ENCODE measurements at places on chromosomes 11 and 22.

DNA sequence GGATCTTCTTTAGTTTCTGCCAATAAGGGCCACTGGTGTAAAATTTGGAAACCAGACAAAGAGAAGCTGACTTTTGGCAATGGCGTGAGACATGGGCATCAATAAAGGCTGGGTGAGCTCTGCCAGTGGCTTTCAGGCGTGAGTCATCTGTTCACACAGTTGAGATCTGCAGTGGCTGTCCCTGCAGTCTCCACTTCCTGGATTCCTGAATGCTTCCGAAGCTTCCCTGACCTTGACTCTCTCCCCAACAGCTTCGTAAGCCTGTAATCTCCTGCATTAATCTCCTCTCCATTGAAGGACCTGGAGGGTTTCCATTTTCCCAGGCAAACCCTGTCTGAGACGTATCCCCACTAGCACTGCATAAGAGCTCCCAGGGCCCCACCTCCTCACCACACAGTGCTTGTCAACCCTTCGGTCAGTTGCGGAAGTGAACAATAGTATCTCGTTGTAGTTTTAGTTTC, 574.7 kb downstream of the TBC1D22A start:
- no peak for DNase-seq
- peaks cover 6% of the 10 kb centered on the region for H3K27me3 ChIP-seq
- no peak overlapping the region for H3K4me3 ChIP-seq
- no peaks in the 10 kb centered on the region for H3K36me3 ChIP-seq

DNA sequence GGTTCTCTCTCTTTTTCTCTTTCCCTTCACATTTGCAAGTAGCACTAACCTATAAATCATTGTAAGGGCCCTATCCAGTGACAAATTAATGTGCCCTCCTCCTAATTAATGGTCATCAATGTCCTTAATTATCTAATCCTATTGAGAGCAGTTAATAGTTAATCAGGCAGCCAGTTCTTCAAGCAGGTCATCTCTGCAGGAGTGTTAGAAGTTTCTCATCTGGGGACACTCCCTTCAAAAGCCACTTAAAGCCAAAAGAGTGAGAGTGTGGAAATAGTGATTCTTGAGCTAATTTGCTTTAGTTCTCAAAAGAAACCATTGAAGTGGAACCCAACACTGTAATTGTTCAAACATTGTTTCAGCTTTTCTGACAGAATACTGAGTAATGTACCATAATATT, 141.6 kb downstream of the ELP4 start:
- H3K27ac ChIP-seq, result no peak overlapping the region
- no peaks in the 10 kb centered on the region for H3K4me1 ChIP-seq
- no peak overlapping the region for H3K4me3 ChIP-seq
- peaks cover 6% of the 10 kb centered on the region for H3K36me3 ChIP-seq

GRCh38 chr11:35907648-35908431, 36.0 kb upstream of the LDLRAD3 start:
- no peaks in the 10 kb centered on the region for H3K4me1 ChIP-seq
- peaks cover 2% of the 10 kb centered on the region for H3K27me3 ChIP-seq
- no peak overlapping the region for H3K4me3 ChIP-seq

- no peak overlapping the region for H3K4me3 ChIP-seq
- no peak overlapping the region for H3K27ac ChIP-seq
- H3K4me1 ChIP-seq, result no peaks in the 10 kb centered on the region
- H3K36me3 ChIP-seq, result no peaks in the 10 kb centered on the region
- no peak for DNase-seq
- no peaks in the 10 kb centered on the region for H3K27me3 ChIP-seq
Observed at GRCh38 chr11:59193587-59194130, 19.1 kb downstream of the MPEG1 start.

GRCh38 chr22:42062506-42063170, 8.0 kb downstream of the NAGA start:
- peaks cover 45% of the 10 kb centered on the region for H3K36me3 ChIP-seq
- H3K4me1 ChIP-seq, result no peaks in the 10 kb centered on the region
- no peak for DNase-seq
- no peak overlapping the region for H3K4me3 ChIP-seq
- H3K27ac ChIP-seq, result no peak overlapping the region

GRCh38 chr11:2685051-2685450, 14.7 kb downstream of the KCNQ1OT1 start:
- H3K27me3 ChIP-seq, result no peaks in the 10 kb centered on the region
- H3K36me3 ChIP-seq, result no peaks in the 10 kb centered on the region
- no peak overlapping the region for H3K4me3 ChIP-seq
- no peak for DNase-seq

DNA sequence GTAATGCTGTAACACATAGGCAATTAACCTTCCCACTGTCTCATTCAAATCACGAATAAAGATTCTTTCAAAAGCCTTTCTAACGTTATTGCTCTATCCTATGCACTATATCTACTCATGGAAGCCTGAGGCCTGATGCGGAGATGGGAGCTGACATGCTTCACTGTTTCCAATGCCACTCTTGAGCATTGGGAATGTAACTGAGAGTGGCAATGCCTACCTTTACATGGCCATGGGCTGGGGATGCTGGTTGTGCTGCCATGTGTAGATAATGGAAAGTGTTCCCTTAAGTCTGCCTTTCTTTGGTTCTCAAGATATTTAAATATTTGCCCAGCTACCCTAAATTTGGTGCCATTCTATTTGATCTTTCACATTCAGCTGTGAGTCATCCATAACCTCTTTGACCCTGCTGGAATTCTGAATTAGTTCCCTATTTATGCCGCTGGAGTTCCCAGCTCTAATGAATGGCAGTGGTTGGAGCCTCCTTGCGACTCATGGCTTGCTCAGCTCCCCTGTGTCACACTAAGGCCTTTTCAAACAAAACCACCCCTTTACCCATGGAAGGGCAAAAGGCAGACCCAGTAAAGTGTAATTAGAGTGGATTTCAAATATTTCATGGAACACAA, 21.4 kb upstream of the DKK3 start:
- peaks cover 16% of the 10 kb centered on the region for H3K27me3 ChIP-seq
- H3K4me3 ChIP-seq, result no peak overlapping the region
- no peak overlapping the region for H3K27ac ChIP-seq
- DNase-seq, result no peak

GRCh38 chr11:75635066-75635862, 33.6 kb downstream of the MAP6 start:
- H3K27me3 ChIP-seq, result peaks cover 29% of the 10 kb centered on the region
- no peak overlapping the region for H3K4me3 ChIP-seq
- no peak for DNase-seq
- no peaks in the 10 kb centered on the region for H3K36me3 ChIP-seq
- no peak overlapping the region for H3K27ac ChIP-seq

- no peak overlapping the region for H3K4me3 ChIP-seq
- H3K4me1 ChIP-seq, result no peaks in the 10 kb centered on the region
- H3K27ac ChIP-seq, result no peak overlapping the region
Observed at GRCh38 chr22:49620003-49620556, 207.6 kb downstream of the BRD1 start.

DNA sequence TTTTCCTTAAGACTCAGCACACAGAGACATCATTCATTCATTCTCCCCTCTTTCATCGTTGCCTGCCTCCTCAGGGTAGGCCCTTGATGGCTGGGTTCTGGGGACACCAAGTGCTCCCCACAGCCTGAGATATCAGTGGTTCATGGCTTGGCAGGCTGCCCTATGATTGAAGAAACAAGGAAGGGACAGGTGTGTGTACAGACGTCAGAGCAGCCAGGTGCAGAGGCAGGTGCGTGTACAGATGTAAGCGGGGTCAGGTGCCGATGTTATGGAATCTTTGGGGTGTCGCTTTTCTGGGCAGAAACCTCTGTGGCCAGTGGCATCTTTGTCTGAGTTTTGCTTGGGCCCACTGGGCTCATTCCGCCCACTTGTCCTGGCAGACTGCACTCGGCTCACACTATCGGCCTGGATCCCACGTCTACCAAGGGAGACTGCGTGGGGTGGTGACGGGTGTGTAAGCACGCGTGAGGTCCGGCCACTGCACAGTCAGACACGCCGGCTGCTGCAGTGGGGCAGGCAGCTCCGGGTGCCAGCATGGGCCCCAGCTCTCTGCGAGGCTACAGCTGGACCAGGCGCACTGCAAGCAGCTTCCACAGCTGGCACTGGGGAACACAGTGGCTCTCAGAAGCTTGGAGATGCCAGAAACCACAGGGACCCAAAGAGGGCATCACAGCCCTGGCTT, 20.9 kb upstream of the KIAA0930 start:
- no peak for DNase-seq
- no peaks in the 10 kb centered on the region for H3K36me3 ChIP-seq
- H3K27ac ChIP-seq, result no peak overlapping the region
- H3K27me3 ChIP-seq, result no peaks in the 10 kb centered on the region

DNA sequence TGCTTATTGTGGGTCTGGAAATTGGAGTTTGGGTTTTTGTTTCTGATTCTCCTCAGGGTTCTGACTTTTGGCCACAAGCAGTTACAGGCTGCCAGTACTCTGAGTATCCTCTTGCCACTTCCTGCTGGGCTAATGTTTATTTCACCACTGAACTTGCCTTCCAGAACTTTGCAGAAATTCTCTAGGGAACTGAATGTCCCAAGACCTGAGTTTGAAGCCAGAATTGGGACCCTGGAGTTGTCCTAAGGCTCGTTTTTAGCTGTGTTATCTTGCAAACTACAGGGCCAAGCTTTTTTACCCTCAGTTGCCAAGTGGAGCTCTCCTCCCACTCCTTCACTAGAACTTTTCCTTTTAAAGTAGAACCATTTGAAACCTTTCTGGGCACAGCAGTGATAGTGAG, 89.9 kb downstream of the FAT3 start:
- no peak overlapping the region for H3K27ac ChIP-seq
- no peaks in the 10 kb centered on the region for H3K27me3 ChIP-seq
- H3K4me3 ChIP-seq, result no peak overlapping the region
- no peak for DNase-seq
- H3K36me3 ChIP-seq, result no peaks in the 10 kb centered on the region

GRCh38 chr11:70637949-70638583, 239.7 kb downstream of the CTTN start:
- DNase-seq, result no peak
- no peak overlapping the region for H3K4me3 ChIP-seq
- H3K27me3 ChIP-seq, result no peaks in the 10 kb centered on the region
- H3K4me1 ChIP-seq, result no peaks in the 10 kb centered on the region

- no peaks in the 10 kb centered on the region for H3K27me3 ChIP-seq
- no peak overlapping the region for H3K4me3 ChIP-seq
- H3K4me1 ChIP-seq, result no peaks in the 10 kb centered on the region
- no peak for DNase-seq
- H3K27ac ChIP-seq, result no peak overlapping the region
Observed at GRCh38 chr11:120022617-120023016, 115.3 kb downstream of the TRIM29 start.

GRCh38 chr22:50276143-50276542, 6.0 kb upstream of the MAPK11 start:
- H3K27ac ChIP-seq, result no peak overlapping the region
- peak; percentile 80 for DNase-seq
- H3K4me1 ChIP-seq, result peaks cover 13% of the 10 kb centered on the region
- H3K27me3 ChIP-seq, result no peaks in the 10 kb centered on the region
- no peaks in the 10 kb centered on the region for H3K36me3 ChIP-seq
